ENCODE measurements at places on chromosomes 1 and 21.

GRCh38 chr21:25862596-25862995 lies 127.8 kb downstream of the GABPA start:
- DNase-seq = no peak

GRCh38 chr21:45380566-45380965 lies 24.4 kb upstream of the COL18A1 start:
- no peak for DNase-seq

- DNase-seq = no peak
These were observed 26.4 kb downstream of the RGL1 start for GRCh38 chr1:183831311-183831710.

DNA sequence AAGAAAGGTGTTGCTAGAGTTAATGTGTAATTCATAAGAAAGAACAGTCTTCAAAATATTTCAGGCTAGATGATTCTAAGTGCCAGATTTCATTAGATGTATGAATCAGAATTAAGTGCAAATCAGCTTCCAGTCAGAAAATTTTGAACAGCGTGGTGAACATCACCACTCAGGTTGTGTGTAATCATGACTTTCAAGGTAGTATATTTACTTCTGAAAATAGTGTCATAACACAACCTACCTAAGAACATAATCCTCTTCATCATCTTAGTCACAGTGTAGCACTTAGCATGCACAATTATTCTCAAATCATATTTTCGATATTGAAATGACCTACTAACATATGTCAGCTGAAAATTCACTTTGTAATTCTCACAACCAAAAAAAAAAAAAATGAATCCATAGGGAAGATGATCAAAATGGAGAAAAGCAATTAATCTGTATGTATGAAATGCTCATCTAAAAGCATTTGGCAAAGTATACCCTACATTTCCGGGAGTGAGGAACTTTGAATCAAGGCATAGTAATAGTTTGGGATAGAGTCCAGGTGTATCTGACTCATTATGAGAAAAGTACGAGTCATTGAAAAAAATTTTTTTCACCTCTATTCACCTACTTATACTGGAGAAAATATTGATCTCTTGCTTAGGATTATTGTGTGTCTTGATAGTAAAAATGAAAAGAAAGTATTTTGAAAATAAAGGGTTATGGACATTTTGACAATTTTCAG lies 221.8 kb upstream of the CHRM3 start:
- DNase-seq = no peak

DNA sequence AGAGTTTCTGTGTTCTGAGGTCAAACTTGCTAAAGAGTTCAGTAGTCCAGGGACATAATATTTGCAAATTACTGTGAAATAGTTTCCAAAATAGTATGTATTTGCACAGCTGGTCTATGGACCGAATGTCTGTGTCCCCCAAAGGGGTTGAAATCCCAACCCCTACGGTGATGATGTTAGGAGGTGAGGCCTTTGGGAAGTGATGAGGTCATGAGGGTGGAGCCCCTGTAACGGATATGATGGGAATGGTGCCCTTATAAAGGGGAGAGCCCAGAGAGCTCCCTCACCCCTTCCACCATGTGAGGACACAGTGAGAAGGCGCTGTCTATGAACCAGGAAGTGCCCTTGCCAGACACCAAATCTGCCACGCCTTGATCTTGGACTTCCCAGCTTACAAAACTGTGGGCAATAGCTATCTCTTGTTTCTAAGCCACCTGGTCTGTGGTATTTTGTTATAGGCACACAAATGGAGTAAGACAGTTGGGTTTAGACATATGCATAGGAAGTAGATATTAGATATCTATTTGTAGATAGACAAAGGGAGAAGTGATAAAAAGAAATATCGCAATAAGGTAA lies 21.7 kb downstream of the RNF187 start:
- DNase-seq = no peak
